ENCODE measurements at places on chromosomes 4 and X. TPM values are rescaled to one million over a fixed set of nuclear protein-coding genes. Genes with fewer than 3 reads are reported as not detected.

PAGE5 gene
- not detected for total RNA-seq

CCDC149 gene
- total RNA-seq: 37.9 TPM

MAGEB10 gene
- not detected for total RNA-seq

GPR50 gene
- not detected for total RNA-seq

OPRPN gene
- total RNA-seq: not detected

TXK gene
- total RNA-seq: 1.0 TPM

CORIN gene
- 4.8 TPM for total RNA-seq

HELT gene
- total RNA-seq: not detected

CABS1 gene
- not detected for total RNA-seq

DDIT4L gene
- 1.2 TPM for total RNA-seq

EXOC1 gene
- 22.0 TPM for total RNA-seq

RHOXF2B gene
- not detected for total RNA-seq

TMPRSS11D gene
- total RNA-seq: not detected

S100G gene
- not detected for total RNA-seq

IQCM gene
- total RNA-seq: not detected

JAKMIP1 gene
- 0.57 TPM for total RNA-seq

TMEM187 gene
- 6.9 TPM for total RNA-seq

PRRG1 gene
- 7.1 TPM for total RNA-seq

TKTL2 gene
- total RNA-seq: not detected

LRAT gene
- 0.83 TPM for total RNA-seq

CPXCR1 gene
- not detected for total RNA-seq

FAM47A gene
- total RNA-seq: not detected

HSFX2 gene
- not detected for total RNA-seq

CFP gene
- 6.9 TPM for total RNA-seq

MYOZ2 gene
- total RNA-seq: 2.1 TPM

FREM3 gene
- total RNA-seq: not detected

KLF8 gene
- total RNA-seq: 10.1 TPM

ADH1A gene
- total RNA-seq: not detected

SPACA5 gene
- not detected for total RNA-seq

ESX1 gene
- total RNA-seq: not detected

ANOS1 gene
- 2.7 TPM for total RNA-seq

RASL11B gene
- 2.3 TPM for total RNA-seq
